ENCODE measurements at places on chromosomes 5 and 9.

- DNase-seq = no peak
Measured at GRCh38 chr5:94103514-94104245, 362.3 kb upstream of the POU5F2 start.

- DNase-seq = no peak
Measured at GRCh38 chr5:125715216-125715615, 708.0 kb upstream of the GRAMD2B start.

GRCh38 chr9:128470560-128470959, 14.8 kb downstream of the ODF2 start:
- DNase-seq = no peak

- no peak for DNase-seq
Measured at GRCh38 chr5:132653716-132654115, 4.3 kb upstream of the IL13 start.

DNA sequence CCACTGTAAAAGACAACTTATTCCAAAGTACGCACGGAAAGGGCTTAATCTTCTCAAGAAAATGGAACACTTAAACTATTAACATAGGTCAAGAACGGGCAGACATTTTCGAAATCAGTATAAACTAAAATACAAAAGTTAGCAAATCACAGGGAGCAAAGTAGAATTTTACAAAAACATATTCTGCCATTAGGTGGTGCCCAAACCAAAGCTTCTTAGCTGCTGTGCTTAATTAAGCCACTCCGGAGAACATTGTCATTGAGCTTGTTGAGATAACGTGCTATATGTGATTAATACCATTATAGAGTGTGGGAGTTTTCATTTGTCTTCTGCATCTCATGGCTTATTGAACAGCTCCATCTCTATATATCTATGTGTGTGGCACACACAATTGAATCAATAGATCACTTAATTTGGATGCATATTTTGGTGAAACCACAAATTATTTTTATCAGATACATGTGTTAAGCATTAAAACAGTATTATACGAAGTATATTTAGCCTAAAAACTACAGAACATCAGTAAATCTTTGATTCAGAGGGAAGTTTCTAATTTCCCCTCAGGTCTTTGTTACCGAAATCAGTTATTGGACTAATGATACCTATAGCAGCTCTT, 23.4 kb downstream of the UBLCP1 start:
- no peak for DNase-seq

DNA sequence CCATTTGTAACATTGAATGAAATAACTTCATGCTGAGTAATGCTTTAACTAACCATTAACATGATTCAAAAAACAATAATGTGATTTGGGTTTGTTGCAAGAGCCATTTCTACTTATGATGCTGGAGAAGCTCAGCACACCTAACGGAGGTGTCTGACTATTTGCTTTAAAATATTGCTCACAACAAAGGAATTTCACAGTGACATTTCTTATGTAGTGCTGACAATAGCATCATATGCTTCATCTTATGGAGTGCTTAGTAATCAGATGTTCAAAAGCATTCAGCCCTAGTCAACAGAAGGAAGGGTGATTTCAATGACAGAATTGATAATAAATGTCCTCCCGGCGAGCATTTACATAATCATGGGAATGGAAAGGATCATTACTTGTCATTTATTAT, 1003.3 kb upstream of the COX7C start:
- no peak for DNase-seq

DNA sequence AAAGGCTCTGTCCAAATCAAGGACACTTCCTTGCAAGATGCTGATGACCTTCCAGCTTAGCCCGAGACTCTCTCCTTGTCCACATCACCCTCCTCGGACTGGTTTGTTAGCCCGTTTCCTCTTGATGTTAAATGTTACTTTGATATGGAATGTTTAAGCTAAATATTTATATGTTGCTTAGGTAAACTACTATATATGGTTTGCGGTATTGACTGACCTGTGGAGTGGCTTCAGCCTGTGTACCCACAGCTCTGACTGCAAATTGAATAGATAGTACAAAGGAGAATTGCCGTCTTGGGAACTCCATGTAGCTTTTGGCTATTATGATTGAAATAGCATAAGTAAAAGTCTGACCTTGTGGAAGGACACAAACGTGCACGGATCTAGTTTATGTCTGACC, 422.0 kb downstream of the YTHDC2 start:
- no peak for DNase-seq

GRCh38 chr5:78640662-78641474, 7.7 kb downstream of the LHFPL2 start:
- DNase-seq = no peak

DNA sequence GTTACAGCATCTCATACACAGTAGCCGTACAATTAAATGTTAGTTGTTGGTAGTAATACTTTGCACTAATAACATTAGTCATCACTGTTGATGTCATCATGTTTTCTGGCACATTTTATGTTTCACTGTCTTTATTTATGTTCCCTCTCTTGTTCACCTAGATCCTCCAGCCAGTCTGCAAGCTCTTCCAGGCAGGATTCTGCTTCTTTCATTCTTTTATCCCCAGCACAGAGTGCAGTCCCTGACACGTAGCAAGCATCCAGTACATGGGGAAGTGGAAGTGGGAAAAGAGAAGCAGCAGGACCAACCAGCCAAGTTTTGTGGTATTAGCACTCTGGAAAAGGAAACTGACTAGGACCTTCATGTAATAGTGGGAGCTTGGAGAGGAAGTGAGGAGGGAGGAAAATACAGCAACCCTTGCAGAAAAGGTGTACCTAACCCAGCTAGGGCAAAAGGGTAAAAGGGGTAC, 89.7 kb upstream of the SLC44A1 start:
- no peak for DNase-seq

GRCh38 chr9:88712484-88712883, 177.5 kb downstream of the NXNL2 start:
- no peak for DNase-seq

- DNase-seq = no peak
Measured at GRCh38 chr5:93078082-93079038, 502.7 kb downstream of the NR2F1-AS1 start.

- no peak for DNase-seq
Measured at GRCh38 chr5:79954620-79955019, 36.4 kb downstream of the MTX3 start.

DNA sequence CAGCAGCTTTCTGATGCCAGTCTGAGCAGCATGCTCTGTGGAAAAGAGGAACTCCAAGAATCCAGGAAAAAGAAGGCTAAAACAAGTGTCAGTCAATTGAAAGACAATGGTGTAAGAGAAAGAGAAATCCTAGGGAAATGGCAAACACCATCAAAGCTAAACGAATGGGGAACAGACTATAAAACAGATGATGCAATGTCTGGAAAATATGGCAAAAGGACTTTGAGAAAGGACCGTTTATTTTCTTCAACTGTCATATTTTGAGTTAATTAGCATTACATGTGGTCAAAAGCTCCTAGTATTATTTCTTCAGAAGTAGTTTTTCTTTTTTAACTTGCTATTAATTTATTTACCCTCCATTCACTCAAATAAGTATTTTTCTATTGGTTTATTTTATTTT, 465.2 kb downstream of the LRRC70 start:
- no peak for DNase-seq

DNA sequence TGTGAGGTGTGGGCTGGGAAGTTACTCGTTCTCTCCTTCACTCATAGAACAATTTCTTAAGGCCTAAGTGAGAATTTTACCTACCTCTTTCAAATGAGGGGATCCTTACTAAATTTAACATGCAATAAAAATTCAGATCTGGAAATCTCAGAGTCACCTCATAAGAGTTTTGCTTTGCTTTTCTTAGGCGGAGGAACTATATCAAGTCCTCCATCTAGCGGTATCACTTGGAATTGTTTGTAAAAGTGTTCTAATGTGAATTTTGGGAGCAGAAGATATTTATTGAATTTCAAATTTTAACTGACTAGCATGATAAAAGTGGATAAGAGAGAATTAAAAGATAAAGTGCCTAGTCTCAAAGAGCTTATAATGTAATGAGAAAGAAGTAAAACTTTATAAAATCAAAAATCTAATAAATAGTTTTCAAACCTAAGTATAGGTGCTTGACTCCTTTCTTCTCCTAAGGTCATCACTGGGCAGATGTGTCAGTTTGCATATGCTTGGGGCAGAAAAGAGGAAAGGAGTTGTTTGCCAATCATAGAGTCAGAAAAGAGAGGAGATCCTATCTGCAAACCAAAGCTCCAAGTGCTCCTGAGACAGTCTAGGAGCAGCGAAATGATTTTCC, 145.7 kb upstream of the DAB2 start:
- no peak for DNase-seq

DNA sequence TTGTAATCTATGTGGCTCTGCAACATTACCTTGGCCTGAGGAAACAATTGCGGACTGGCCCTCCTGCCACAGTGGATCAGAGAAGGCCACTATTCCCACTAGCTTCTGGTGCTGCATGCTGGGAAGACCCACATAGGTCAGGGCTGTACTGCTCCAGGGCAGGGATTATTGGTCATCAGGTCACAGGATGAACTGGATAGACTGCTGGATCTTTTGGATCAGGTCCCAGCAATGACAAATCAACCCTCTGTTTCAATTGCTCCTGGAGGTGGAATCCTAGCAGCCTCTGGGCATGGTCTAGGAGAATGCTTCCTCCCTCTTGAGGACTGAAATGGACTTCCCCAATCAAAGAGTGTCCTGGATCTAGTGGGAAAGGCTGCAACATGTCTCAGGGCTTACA, 66.7 kb upstream of the PHF24 start:
- no peak for DNase-seq

- DNase-seq = no peak
Measured at GRCh38 chr9:133696071-133696472, 42.1 kb downstream of the SARDH start.

DNA sequence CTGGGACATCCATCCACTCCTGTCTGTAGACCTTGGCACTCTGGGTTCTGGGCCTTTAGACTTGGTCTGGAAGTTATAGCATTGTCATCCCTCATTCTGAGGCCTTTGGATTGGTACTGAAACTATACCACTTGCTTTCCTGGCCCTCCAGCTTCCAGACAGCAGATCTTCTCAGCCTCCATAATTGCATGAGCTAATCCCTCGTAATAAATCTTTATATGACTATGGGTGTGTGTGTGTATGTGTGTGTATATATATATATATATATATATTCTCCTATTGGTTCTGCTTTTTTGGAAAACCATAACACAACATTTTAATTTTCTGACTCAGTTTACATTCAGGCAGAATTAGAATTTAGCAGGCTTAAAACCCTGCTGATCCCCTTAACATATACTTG, 180.5 kb downstream of the ENC1 start:
- no peak for DNase-seq

- DNase-seq = no peak
Measured at GRCh38 chr9:131627648-131628458, 82.5 kb downstream of the PRRT1B start.

- peak; percentile 77 for DNase-seq
Measured at GRCh38 chr9:16871336-16872151, 1.1 kb upstream of the BNC2 start.
